ENCODE measurements at places on chromosomes 11 and 22.

GRCh38 chr11:72686639-72687220, 12.5 kb upstream of the PDE2A start:
- DNase-seq = no peak

DNA sequence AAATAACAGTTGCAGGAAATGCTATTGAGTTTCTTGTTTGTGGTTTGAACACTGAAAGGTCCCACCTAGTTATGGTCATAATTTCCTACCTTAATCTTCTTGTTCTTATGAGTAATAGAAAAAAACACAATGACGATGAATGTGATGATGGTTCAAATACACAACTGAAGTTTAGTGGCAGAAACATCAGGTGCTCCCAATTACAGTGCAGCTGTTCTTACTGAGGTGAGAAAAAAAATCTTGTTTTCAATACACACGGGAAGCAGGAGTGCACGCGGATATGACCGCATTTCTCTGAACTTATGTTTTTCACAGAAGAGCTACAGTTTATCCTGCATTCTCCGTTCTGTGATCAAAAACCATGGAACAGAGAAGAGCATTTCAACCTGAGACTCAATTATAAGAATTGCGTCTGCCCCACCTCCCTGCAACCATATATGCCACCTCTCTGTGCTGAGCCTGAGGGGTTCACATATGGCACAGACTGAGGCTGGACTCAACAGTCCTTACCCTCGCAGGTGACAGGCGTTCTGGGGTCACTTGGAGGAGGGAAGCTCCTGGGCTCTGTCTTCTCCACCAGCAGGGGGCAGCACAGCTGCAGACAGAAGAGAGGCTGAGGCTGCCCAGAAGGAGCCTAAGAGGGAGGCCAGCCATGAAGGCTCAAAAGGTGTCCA, 99.7 kb upstream of the IGLL5 start:
- DNase-seq = no peak

GRCh38 chr22:48105259-48105658, 1342.8 kb downstream of the TBC1D22A start:
- no peak for DNase-seq

DNA sequence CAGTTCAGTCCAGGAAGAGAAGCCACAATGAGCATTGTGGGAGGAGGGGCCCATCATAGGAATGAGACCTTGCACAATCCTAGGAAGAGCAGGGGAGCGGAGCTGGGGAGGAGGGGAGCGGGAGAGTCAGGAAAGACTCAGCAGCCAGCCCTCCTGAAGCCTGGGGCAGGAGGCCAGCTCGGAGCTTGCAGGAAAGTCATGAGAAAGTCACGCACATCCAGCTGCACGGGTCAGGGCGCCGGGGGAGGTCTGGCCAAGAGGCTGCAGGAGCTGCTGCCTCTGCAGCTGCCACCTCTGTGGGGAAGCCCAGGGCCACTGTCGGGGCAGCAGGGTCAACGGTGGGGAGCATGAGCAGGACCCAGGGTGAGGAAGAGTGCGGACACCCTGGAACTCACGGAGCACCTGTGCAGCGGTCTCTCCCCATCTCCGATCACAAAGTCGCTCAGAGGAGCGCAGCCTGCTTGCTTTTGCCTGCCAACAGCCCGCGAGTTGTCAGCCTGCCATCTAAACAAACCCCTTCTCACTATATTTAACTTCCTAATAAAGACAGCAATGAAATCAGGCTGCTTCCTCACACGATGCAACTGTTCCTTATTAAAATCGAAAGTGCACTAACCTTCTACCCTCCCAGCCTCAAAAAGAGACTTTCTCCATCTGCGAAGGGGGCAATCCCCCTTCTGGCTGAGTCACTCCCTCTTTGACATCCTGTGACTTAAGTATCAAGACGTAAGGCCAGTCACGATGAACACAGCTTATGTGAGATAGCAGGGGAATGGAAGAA, 52.9 kb upstream of the RTL6 start:
- DNase-seq = no peak

DNA sequence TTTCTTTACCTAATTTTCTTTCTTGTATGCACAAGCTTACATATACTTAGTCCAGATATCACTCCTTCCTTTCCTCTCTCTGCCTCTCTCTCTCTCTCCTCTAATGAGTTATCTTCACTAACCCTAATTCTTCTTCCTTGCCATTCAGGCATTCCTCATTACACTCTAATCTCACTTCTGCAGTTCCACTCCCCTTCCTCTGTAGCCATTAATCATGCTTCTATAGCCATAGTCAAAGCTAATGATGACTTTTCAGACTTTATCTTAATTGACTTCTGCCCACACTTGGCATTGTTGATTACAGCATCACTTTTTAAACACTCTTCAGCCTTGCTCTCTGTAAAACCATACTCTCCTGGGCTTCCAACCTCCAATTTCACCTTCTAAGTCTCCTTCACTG, 35.3 kb upstream of the SC5D start:
- no peak for DNase-seq

DNA sequence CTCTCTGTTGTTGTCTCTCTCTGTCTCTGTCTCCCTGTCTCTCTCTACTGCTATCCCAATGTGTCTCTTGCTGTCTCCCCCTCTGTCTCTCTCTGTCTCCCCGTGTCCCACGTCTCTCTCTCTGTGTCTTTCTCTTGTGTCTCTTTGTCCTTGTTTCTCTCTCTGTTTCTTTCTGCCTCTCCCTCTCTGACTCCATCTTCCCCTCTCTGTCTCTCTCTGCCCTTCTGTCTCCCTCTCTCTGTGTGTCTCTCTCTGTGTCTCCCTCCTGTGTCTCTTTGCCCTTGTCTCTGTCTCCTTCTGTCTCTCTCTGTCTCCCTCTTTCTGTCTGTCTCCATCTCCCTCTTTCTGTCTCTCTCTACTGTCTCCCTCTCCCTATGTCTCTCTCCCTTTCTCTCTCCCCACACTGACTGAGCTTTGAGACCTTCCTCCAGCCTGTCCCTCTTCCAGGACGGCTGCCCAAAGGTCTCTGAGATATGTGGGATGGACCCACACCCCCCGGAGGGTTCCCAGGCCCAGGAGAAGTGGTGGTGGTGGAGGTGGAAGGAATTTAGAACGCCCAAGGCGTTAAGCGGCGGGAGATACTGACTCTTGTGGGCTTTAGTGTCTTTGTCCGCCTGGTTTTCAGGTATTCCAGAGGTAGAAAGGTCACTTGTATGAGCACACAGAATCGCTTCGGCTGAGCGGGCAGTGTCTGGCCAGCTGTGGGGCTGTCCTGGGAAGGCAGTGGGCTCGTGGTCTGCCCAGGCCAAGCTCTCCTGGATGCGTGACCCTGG, 65.5 kb upstream of the CCND1 start:
- no peak for DNase-seq

DNA sequence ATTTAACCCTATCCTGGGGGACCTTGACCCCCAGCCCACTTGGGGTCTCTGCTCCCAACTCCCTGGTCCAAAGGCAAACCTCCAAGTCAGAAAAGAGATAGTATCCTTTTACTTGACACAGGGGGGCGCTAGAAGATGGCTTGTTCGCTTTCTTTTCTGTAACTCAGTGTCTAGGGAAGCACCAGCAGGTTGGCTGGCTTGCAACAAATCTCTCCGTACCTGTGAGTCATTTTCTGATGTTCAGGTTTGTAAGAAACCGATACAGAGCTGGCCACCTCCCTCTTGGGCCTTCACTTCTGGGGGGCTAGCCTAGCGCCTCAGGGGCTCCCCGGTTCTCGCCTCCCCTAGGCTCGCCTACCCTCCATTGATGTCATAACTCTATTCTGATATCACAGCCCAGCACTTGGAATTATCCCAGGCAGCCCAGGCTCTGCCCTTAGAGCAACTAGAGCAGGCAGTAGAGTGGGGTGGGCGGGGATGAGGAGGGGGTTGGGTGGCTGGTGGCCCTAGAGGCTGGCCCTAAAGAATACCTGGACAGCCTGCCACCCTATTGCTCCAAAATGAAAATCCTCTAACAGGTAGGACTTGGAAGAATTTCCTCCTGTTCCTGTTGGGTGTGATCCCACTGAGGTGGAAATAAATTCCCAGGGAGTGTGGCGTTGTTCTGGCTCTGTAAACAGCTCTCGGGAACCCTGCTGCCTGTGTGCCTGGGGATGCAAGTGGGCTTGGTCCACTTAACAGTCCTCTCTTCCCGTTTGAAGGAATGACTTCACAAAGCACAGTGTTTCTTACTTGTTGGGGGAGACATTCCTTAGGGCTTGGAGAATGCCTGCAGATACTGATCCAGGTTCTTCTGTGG, 69.4 kb downstream of the OSBP2 start:
- peak; percentile 65 for DNase-seq

- no peak for DNase-seq
These were observed 79.3 kb upstream of the SHANK2 start for GRCh38 chr11:71331631-71332030.

DNA sequence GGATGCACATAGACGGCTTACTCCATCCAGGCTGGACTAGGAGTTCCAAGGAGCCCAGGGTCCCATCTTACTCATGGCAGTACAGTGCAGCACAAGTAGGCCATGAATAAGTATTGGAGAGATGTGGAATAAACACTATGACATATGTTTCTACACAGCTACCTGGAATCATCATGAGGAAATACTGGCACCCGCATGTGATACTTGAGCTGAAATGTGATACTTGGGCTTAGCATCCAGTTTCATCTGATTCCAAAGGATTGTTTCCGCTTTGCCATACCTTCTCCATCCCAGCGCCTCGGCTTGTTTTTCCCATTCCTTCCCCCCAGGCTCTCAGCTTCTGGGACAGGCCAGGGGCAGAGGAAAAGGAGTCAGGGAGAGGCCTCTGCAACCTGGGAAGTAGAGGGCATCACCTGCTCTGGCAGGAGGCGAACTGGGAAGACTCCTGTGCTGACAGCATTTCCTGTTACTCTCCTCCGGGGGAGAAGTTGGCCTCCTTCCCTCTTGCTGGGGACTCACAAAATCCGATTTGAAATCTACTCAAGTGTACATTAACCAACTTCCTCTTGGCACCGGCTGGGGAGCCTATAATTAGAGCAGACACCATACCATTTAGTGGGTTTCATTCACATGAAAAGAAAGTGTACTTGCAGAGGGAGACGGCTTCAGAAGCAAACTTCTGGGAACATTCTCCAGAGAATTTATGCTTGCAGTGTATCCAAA, 187.8 kb downstream of the MIAT start:
- peak; percentile 11 for DNase-seq

DNA sequence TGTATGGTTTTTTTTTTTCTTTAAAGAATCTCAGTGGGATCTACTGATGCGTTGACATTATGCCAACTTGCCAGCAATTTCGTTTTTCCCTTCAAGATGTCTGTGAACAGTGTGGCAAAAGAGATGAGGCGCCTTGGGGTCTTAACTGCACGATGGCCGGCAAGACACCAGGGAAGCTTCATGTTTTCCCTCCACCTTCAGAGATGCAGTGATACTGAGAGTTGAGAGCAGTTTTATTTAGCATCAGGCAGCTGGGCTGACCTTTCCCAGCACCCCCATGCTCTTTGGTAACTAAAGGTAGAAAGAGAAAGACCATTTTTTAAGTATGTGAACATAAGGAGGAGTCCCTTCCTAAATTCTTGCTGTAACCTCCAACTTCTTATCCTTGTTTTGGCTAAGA, 11.7 kb upstream of the GRIK4 start:
- DNase-seq = no peak

- no peak for DNase-seq
These were observed 33.0 kb downstream of the PRR5L start for GRCh38 chr11:36328966-36329673.

DNA sequence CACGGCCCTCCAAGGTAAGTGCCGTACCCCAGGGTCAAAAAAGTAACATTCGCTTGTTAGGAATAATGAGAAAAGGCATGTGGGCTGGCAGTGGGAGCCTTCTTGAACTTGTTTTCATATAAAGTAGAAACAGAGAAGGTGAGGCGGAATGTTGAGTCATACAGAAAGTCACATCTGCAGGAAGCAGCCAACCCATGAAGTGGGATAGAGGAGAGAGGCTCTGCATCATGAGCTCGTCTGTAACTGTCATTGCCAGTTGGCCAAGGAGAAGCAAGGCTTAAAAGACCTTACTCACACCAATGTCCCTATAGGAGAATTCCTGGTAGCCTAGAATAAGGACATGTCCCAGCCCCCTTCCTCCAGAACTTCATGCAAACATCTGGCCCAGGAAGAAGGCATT, 253.3 kb downstream of the BUD13 start:
- no peak for DNase-seq

DNA sequence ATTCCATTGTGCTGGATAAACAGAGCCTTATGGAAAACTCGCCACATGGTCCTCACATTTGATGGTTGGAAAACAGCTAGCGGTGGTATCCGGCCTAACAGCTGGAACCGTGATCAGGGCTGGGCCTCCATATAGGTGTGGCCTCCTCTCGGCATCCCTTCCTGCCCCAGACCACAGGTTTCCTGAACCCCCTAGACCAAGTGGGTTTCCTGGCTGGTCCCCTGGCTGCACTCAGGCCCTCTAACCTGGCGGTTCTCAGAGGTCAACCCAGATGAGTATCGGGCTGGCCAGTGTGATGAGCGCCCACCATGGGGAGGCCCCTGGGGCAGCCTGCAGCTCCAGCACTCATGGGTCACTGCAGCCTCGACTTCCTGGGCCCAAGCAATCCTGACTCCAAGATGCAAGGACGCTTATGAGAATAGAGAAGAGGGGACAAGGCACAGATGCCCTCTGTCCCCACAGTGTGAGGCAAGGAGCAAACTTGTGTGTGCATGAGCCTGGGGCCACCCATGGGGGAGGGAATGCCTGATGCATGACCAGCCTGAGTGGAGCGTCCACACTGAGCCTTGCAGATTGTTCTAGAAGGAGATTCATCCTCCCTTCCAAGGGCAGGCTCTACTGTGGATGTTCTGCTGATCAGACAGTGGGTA, 53.4 kb upstream of the WNT7B start:
- no peak for DNase-seq

DNA sequence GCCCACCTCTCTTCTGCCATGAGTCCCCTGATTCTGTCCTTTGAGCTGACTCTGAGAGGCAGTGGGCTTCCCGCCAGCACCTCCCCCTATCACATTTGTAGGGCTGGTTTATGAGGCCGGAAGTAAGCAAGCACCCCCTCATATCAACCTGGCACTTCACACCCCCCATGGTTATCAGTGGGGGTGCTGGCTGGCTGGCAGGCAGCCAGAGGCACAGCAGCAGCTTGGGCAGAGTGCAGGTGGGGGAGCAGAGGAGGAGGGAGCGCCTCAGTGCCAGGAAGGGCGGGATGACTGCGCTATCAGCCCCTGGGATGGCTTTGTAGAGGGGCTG, 22.9 kb upstream of the CHRM4 start:
- DNase-seq = peak; percentile 97

- DNase-seq = no peak
These were observed 7.4 kb upstream of the ANO1 start for GRCh38 chr11:70070706-70071105.

- no peak for DNase-seq
These were observed 427.3 kb downstream of the TENM4 start for GRCh38 chr11:79013509-79013908.

DNA sequence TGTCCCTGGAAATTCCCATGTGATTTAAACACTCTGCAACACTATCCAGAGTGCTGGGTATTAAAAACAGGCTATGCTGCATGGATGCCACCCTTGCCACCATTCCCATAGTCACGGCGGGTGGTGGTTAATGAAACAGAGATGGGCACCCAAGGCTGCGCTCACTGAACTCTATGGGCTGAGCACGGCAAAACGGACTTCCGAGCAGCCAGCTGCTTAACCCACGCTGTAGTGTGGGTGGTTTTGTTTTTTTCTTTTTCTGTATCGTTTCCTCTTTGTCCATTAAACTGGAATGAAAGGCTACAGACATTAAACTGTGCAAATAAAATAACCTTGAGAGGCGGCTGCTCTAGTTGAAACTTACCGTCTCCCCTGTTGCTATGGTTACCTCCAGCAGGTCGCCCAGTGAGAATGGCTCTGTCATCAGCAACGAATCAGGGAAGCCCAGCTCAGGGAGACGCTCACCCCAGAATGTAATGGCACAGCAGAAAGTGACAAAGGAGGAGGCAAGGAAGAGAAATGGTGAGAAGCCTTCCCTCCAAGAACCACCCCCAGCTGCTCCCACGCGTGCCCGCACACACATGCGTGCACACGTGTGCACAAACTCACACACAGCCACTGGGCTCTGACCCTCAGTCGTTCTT, 102.1 kb downstream of the C11orf91 start:
- peak; percentile 85 for DNase-seq
